ENCODE measurements at places on chromosomes 5 and 9.
A peak's percentile ranks its signal among the peaks of the same experiment; 100 is the strongest.

DNA sequence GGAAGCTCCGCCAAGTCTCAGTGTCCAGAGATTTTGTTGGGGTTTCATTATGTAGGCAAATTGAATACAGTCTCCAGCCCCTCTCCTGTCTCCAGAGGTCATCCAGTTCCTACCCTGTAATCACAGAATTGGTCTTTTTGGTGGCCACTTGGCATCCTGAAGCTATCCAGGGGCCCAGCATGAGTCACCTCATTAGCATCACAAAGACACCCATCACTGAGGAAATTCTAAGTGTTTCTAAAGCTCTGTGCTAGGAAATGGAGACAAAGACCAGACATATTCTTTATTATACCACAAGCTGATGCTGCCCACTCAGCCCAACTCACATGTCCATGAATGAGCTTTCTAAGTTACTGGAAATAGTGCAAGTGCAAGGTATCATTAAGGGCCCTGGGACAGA lies 229.9 kb downstream of the DOCK8 start:
- DNase-seq = no peak

- DNase-seq = peak; percentile 72
These were observed at the start of gene ST6GALNAC6 for GRCh38 chr9:127899128-127899943. Gene ST6GALNAC6 (minus strand): TSS chr9:127899603. CDS start chr9:127897981, 1,622 bp downstream.

GRCh38 chr5:30069441-30070263 lies 1123.8 kb upstream of the CDH6 start:
- DNase-seq = no peak

GRCh38 chr9:108889649-108890067 lies 27.6 kb downstream of the ACTL7A start:
- no peak for DNase-seq

All from activated CD4-positive, alpha-beta T cell treated with anti-CD3 and anti-CD28 coated beads for 4 hours (primary cell).